ENCODE measurements at places on chromosomes 16 and 17.

- DNase-seq = no peak
These were observed 2.6 kb downstream of the HSD17B2 start for GRCh38 chr16:82037666-82038065.

DNA sequence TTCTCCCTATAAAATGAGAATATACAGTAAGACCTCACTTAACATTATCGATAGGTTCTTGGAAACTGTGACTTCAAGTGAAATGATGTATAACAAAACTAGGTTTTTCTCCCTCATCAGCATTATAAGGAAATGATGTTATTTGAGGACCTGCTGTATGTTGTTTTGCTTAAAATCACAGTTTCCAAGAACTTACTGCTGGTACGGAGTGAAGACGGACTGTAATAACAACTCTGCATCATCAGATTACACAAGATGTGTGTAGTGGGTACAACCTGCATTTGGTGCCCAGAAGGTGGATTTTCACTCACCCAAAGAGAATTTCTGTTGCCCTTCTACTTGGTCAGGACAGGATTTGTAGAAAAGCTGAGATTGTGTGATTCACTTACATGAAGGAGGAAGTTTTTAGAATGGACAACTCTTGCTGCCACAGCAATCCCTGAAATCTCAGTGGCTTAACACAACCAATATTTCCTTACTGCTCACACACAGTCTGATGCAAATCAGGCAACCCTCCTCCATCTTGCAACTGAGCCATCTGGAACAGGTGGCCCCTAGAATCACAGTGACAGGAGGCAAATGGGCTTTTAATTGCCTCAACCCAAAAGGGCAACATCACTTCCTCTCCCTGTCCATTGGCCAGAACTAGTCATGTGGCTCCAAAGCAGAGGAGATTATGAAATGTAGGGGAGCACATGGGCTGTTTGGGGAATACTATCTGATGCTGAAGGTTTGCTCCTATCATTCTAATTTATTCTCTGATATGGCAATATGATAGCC is 67.6 kb upstream of the CACNG5 start:
- no peak for DNase-seq

GRCh38 chr17:61786088-61786487 is 77.2 kb downstream of the BRIP1 start:
- no peak for DNase-seq

DNA sequence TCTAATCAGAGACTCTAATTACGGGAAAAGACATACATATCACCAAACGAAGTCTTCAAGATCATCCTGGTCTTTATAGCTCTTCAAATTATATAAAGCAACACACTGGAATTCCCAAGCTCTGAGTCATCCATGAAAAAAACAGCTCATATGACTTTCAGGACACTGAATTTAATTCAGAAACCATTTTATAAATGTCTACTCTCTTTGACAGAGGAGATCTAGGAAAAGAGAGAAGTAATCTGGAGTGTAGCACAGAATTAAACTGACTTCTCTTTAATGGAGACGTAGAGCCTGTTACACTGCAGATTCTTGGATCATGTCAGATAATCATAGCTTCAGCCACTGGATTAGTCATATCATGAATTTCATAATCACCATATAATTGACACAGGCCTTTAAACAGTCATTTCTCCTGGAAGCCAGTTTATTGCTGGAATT is 86.8 kb upstream of the WSB1 start:
- no peak for DNase-seq

DNA sequence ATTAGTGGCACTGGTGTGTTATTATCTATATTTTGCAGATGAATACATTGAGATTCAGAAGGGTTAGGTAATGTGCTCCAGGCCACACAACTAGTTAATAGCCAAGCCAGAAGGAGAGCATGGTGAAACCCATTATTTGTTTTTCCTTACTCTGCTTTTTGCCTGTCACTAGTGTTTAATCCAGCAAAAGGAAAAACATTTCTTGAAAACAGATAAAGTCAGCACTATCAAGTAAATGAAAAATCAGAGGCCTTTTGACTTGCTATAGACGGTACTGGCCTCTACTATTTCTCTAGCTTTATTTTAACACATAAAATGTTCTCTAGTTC is 4.8 kb downstream of the PITPNC1 start:
- DNase-seq = no peak

GRCh38 chr17:57915985-57916757 is 39.0 kb downstream of the CUEDC1 start:
- no peak for DNase-seq

GRCh38 chr16:65406933-65407332 is 285.1 kb upstream of the CDH11 start:
- DNase-seq = no peak

DNA sequence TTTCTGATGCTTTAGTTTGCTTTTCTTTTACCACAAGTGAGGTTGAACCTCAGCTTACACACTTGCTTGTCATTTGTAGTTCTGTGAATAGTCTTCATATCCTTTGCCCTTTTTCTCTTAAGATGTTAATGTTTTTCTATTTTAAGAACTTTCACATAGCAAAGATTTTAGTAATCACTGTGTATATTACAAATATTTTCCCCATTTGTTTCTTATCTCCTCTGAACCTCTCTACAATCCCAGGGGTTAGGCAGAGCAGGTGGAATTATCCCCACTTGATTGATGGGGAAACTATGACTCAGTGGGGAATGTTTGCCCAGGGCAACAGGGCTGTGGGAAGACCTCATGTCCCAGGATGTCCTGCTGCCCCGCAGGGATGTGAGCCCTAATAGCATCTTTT is 11.7 kb upstream of the MYH3 start:
- no peak for DNase-seq

All from effector memory CD4-positive, alpha-beta T cell (primary cell).